GM23338 (cell line): ENCODE measurements at places on chromosomes 12 and 14. TPM values are rescaled to one million over a fixed set of nuclear protein-coding genes. Genes with fewer than 3 reads are reported as not detected.

Gene GYS2
- not detected in 2 replicates for total RNA-seq

Gene HNRNPC
- total RNA-seq: 1,259 and 1,323 TPM in 2 replicates

Gene PGF
- 6.3 and 9.5 TPM in 2 replicates for total RNA-seq

Gene ASCL1
- 0.78 TPM in 1 of 2 replicates, not detected in the other for total RNA-seq

Gene MUCL1
- total RNA-seq: not detected in 2 replicates

Gene NXPH4
- total RNA-seq: 1.5 and 4.5 TPM in 2 replicates

Gene GARIN6
- total RNA-seq: not detected in 2 replicates

Gene PXMP2
- 17.3 and 17.4 TPM in 2 replicates for total RNA-seq

Gene TSHR
- total RNA-seq: 0.59 TPM in 1 of 2 replicates, not detected in the other

Gene ASPG
- total RNA-seq: 1.4 and 6.2 TPM in 2 replicates

Gene VDR
- 1.1 and 1.4 TPM in 2 replicates for total RNA-seq

Gene DPY19L2
- total RNA-seq: 8.0 and 10.8 TPM in 2 replicates
